Stimulated activated CD8-positive, alpha-beta memory T cell treated with anti-CD3 and anti-CD28 coated beads, Interleukin-4, amount 100 ng/mL, for 4 hours (primary cell): ENCODE measurements at places on chromosomes 5 and 9.

- no peak for DNase-seq
Observed at GRCh38 chr9:95116808-95117204, 200.7 kb downstream of the FANCC start.

- DNase-seq, result no peak
Observed at GRCh38 chr5:103523319-103523718, 39.3 kb downstream of the NUDT12 start.

GRCh38 chr5:125719681-125720347 lies 703.4 kb upstream of the GRAMD2B start:
- DNase-seq, result no peak

DNA sequence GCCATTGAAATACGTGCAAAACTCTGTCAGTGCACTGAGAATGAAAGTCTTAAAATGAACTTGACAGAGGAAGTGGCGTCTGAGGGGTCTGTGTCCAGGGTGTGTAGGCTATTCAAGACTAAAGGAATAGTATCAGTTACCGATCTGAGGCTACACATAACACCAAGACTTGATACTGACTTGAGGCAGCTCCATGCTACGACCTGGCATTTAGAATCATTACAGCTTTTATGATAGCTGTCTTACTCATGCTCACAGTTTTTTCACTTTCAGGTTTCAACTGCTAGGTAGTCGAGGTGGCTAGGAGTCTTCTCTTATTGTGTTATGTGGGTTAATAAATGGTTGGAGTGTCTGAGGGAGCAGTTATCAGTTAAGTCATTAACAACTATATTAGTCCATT lies 92.8 kb upstream of the SLCO6A1 start:
- no peak for DNase-seq

DNA sequence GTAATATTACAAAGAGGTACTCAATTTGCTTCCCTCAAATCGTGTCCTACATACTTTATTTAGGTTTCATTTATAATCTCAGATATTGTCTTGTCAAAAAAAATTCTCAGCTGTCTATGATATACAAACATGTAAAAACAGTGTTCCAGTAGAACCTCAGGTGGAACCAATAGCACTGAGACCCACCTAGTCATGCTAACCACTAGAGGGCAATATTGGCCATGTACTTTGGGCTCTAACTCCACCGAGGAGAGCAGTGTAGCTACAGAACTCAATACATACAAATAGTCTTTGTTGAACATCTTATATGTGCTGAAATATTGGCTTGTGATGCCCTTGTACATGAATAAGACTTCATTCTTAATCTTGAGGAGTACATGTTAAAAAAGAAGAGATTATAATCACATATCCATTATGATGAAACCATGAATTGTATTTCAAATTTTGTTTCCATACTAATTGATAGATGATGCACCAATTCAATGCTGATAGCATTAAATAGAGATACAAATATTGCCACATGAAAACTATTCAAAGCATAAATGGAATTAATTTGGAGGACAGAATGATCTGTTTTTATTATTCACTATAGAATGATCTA lies 71.2 kb upstream of the CNTLN start:
- no peak for DNase-seq

GRCh38 chr5:127580731-127581130 lies 63.3 kb downstream of the PRRC1 start:
- DNase-seq, result no peak

DNA sequence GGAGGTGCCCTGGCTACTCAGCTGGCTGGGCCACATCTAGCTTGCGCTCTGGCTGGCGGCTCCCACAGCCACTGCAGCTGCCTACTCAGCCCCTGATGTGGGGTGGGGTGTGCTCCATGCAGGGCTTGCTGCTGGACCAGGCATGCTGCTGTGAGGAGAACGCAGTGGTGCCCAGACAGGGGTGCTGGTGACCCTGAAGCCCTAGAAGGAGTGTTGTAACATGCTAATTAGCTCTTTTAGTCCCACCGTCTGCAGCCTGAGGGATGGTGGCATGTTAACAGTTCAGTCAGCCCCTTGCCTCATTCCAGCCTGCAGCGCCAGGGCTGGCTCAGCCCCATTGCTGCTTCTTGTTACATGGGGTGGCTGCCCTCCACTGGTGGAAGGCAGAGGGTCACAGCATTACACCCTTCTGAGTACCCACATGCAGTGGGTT lies 642.3 kb downstream of the DMRTA1 start:
- no peak for DNase-seq

DNA sequence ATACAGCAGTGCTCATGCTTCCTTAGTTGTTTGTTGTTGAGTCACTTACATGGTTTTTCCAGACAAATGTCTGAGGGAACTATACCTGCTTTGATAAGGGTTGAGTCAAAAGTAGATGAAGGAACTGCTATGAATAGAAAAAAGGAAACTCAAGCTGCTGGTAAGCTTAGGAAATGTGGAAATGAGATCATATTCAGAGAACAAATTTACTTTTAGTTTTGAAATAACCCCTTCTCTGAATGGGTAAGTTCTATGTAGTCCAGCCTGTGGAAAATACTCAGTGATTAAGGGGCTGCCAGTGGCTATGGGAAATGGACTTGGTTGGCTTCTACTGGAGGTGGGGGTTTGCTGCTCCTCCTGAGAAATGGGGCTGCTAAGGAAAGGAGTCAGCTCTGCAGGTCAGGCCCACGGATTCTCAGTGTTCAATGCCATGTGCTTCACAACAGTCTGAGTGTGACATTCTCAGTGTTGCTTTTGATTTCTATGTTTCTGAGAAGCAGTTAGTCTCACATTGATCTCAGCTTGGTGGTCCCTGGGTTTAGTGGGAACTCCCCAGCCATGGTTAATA lies 47.7 kb upstream of the GLRX start:
- no peak for DNase-seq

DNA sequence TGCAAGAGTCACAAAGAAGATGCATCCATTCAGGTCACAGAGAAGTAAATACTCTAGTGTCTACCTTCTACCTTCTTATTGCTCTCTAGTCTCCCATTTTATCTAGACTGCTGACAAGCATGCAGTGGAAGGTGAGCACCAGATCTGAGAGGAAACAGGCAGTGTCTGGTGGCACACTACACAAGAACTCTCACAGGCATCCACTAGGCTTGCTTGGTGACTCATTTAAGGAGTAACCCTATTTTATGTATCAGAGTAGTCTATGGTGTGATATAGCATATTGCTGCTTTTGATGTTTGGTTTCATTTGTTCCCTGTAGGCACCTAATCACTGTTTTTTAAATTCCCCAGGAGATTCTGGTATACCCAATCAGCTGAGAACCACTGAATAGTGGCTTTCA lies 1.6 kb upstream of the THBS4 start:
- no peak for DNase-seq

GRCh38 chr5:133439859-133440258 lies 172.5 kb downstream of the FSTL4 start:
- DNase-seq, result no peak

GRCh38 chr9:87065981-87066380 lies 118.7 kb upstream of the GAS1 start:
- DNase-seq, result no peak

GRCh38 chr5:79263-79662 lies 12.7 kb upstream of the PLEKHG4B start:
- no peak for DNase-seq

DNA sequence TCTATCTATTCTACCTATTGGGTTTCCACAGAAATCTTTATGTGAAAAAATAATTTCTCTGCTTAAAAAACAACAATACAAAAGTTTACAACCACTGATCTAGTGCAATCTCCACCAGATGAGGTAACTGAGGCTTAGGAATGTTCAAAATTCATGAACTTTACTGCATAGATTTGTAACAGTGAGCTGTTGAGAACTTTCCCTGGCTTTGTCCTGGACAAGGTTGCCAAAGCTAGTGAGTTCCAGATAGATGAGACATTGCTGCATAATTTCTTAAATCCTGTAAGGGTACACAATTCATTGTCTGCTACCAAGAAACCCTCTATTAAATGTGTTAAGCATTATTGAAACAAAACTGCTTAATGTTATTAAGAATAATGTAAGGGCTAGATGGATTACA lies 102.7 kb downstream of the OSMR start:
- DNase-seq, result no peak

GRCh38 chr9:121780177-121781040 lies 129.0 kb downstream of the DAB2IP start:
- DNase-seq, result no peak

DNA sequence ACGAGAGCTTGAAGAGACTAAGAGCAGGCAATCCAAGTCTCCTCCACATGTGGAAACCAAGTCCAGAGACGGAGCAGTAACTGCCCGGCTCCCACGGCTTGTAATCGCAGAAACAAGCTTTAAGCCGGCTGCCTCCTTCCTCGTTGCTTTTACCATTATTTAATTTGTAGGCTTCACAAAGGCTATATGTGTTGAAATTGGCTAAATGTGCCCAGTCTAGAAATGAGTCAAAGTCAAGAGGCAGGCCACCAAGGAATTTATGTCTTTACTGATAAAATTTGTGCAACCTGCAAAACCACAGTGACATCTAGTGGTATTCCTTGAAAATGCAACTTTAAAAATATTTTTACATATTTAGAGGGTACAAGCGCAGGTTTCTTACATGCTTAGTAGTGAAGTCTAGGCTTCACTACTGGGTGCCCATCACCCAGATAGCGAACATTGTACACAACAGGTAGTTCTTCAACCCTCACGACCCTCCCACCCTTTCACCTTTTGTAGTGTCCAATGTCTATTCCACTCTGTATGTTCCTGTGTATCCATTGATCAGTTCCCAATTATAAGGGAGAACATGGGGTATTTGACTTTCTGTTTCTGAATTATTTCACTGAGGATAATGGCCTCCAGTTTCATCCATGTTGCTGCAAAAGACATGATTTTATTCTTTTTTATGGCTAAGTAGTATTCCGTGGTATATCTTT lies 33.5 kb upstream of the EBF1 start:
- DNase-seq, result no peak

GRCh38 chr9:137032858-137033257 lies 970 bp upstream of the FUT7 start:
- DNase-seq, result no peak

- no peak for DNase-seq
Observed at GRCh38 chr9:98118640-98119601, at the start of gene TRIM14. TRIM14 (minus strand) TSS chr9:98119222; CDS start chr9:98119188, 34 bp downstream.

- no peak for DNase-seq
Observed at GRCh38 chr9:111928359-111928720, 31.7 kb downstream of the UGCG start.

DNA sequence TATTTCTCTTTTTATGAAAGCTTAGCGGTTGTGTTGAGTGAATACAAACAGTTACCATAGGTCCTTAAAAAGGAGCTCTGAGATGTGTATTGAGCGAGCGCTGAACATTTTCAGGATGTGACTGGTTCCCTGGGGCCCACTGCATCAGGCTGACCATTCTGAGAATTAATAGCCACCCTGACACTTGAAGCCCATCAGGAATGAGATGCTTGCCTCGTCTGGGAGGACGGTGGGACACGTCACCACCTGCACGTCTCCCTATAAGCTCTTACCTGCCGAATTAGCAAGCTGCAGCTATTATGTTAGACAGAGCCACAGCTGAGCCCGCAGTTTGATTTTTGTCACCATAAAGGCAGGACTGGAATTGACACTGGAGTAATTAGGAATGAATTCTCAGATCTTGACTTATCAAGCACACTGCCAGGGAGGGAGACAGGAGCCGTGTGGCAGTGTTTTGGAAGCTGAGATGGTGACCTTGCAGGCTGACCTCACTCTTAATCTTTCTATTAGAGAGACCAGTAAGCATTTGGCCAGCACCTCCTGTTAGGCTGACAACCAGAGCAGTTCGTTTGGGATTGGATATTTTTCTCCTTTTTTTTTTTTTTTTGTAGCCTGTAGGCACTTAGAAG lies 373.1 kb upstream of the WWC1 start:
- DNase-seq, result no peak

DNA sequence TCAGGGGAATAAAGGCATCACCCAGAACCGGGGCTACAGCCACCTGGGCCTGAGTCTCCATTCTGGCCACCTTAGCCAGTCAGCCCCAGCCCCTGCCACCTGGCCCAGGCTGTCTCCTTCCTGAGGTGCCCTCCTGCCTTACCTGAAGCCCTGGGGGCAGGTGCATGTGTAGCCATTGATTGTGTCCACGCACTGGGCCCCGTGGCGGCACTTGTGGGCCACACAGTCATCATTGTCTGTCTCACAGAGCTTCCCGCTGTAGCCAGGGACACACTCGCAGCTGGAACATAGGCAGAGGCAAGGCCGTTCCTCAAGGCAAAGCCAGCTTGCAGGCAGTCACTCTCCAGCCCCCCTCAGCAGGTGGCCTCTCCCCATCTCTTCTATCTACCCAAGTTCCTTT lies 107.7 kb upstream of the PANK3 start:
- no peak for DNase-seq

GRCh38 chr9:87149799-87150198 lies 202.5 kb upstream of the GAS1 start:
- DNase-seq, result no peak

GRCh38 chr5:124789104-124789605 lies 42.7 kb upstream of the ZNF608 start:
- no peak for DNase-seq

DNA sequence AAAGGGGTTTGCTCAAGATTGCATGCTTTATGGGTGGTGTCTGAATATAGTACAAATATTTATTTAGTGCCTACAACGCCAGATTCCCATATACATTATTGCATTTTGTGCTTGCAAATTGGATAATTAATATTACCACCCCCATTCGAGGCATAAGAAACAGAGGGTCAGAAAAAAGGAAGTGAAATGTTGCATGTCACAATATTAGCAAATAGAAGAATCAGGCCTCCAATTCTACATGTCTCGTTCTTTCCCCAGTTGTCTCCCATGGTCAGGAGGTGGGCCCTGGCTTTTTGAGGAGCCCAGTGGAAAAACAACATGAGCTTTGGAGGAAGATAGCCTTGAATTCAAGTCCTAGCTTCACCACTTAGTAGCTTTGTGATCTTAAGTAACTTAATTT lies 98.1 kb upstream of the CCDC112 start:
- no peak for DNase-seq

DNA sequence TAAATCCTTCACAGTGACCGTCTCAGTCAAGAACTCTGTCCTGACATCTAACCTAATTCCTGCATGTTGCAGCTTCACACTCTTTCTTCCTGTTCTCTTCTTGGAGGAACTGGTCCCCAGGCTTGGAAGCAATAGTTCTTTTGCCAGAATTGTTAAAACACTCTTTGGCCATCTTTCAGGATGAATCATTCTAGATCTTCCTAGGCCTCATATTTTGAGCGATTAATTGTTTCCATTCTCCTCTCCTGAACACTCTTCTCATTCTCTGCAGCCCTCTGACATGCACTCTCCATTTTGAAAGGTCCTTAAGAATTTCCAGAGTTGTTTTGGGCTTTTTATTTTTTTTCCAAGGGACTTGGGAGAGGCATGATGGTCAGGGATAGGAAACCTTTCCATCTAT lies 85.8 kb downstream of the FAM114A2 start:
- no peak for DNase-seq

- DNase-seq, result peak; percentile 58
Observed at GRCh38 chr5:173972925-173973615, 15.9 kb upstream of the C5orf47 start.

GRCh38 chr9:38250279-38251035 lies 142.0 kb upstream of the ALDH1B1 start:
- DNase-seq, result no peak

- no peak for DNase-seq
Observed at GRCh38 chr9:35705836-35706430, 16.2 kb upstream of the TPM2 start.

GRCh38 chr5:153357493-153358112 lies 132.9 kb upstream of the GRIA1 start:
- DNase-seq, result no peak

GRCh38 chr9:81902196-81902595 lies 26.0 kb upstream of the SPATA31D4 start:
- DNase-seq, result no peak

GRCh38 chr5:100731768-100732167 lies 171.3 kb downstream of the ST8SIA4 start:
- DNase-seq, result no peak
